Fibroblast of skin of right biceps (primary cell): ENCODE measurements at places on chromosomes 2 and 18.
A peak's percentile ranks its signal among the peaks of the same experiment; 100 is the strongest.

DNA sequence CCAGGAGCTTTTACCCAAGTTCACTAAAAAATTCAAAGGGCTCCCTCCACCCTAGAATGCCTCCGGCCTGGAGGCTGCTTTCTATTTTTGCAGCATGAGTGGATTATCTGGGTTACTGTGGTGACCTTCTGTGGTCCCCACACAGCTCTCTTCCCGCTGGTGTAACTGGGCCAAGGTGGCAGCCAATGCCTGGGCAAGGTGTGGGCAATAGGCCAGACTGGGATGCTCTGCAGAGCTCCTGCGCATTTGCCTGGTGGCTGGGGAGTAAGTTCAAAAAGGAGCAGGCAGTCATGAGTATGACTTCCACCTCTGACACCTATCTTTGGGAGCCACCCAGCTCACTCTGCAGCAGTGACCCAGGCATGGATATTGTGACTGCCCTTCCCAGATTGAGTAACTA, 130.5 kb upstream of the SPRED2 start:
- no peak for DNase-seq

DNA sequence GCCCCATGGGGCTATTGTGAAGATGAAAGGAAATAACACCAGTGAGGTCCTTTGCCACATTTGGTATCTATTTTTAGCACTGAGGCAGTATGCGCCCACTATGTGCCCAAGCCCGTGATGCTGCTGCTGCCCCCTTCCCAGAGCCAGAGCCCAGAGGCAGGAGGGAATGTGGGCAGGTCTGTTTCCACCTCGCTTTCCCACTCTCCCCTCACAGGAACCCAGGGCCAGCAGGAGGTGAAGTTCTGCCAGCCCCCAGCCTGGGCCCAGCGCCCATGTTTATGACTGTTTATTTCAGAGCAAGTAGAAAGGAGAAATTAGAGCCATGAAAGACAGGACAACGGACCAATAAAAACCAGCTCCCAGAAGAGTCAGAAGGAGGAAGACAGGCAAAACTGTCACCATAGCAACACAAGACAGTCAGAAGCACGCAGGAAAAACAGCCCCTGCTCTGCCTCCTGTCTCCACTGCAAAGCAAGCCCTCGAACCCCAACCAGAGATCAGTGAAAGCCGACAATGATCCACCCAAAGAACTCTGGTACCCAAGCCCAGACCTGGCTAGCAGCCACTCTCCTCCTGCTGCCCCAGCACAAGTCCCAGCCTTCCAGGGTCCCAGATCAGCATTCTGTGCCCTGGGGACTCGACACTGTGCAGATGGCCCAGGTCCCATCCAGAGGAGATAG, 1.4 kb downstream of the CYRIA start:
- DNase-seq: peak; percentile 54

GRCh38 chr2:238021327-238021726, 39.5 kb upstream of the SCLY start:
- DNase-seq: peak; percentile 45

- peak; percentile 77 for DNase-seq
Measured at GRCh38 chr18:53991805-53992204, 232.7 kb downstream of the MBD2 start.

DNA sequence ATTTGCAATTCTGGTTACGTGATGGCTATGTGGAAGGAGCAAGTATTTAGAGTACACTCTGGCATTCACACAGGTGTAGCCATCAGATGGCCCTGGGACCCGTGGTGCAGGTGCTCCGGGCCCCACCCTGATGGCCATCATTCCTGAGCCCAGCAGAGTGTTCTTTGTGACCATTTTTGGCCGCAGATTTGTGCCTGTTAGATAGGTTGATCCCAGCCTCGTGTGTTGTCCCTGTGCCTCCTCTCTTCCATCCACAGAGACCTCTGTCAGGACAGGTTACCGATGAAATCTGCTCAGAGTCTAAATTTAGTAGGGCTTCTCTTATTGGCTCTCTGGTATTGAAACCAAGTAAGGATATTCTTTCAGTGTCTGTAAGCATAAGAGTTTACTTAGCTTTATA, 33.9 kb downstream of the MAPRE2 start:
- DNase-seq: no peak

- DNase-seq: no peak
Measured at GRCh38 chr2:5945742-5946141, 253.6 kb downstream of the SOX11 start.

DNA sequence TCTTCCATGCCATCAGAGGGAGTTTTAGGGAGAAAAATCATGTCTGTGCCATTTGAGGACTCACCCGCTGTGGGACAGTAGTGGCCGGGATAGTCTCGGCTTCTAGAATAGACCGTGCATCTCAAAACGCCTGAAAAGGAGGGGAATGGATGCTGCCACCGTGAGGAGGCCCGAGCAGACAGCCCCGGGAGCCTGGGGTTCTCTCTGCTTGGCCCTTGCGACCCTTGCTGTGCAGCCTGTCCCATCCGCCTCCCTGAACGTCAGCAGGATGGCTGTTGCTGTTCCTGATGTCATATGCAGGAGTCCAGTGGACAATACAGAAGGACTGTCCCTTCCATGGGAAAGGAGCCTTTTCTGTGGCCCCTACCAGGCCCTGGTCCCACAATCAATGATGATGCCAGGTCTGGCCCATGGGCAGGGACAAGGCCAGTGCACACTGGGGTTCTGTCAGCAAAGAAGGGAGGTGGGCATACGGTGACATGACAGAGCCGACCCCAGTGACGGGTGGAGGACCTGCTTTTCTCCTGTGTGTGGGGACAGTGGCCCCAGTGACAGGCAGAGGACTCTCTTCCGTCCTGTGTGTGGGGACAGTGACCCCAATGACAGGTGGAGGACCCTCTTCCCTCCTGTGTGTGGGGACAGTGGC, 58.8 kb downstream of the ACKR3 start:
- no peak for DNase-seq

DNA sequence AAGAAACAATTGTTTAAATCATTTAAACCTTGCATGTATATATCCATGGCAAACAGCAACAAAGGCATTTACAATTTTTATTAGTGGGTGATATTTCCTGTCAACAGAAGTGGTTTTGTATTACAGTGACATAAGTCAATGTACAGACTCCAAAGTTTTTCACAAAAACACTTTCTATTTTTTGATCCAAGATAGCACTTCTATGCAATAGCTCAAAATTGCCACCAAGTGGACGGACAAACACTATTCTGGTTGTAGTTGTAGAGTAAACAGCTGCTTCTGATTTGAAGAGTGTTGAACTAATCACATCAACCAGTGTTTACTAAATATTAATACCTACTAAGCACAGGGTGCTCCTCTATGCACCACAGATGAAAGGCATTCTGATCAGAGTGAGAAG, 421.4 kb downstream of the NCKAP5 start:
- DNase-seq: peak; percentile 30

DNA sequence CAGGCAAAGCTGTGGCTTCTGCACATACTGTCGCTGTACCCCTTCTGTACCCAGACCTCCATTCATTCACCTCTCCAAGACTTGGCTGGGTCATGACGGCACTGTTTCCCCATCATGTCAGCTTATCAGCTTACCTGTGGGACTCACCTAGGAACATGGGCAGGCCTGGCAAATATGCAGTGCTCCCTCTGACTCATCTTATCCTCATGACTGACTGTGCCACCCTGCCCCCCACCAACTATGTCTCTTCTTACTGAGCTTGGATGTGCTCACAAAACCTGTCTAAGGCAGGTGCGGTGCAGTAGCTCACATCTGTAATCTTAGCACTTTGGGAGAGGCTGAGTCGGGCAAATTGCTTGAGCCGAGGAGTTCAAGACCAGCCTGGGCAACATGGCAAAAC, 152.4 kb downstream of the MGAT5 start:
- no peak for DNase-seq
